ENCODE measurements at places on chromosomes 3 and 15. TPM values are rescaled to one million over a fixed set of nuclear protein-coding genes. Genes with fewer than 3 reads are reported as not detected.

The ARGFX gene
- total RNA-seq: not detected

The GASK1A gene
- 1.5 TPM for total RNA-seq

The PDE12 gene
- total RNA-seq: 9.5 TPM

DNA sequence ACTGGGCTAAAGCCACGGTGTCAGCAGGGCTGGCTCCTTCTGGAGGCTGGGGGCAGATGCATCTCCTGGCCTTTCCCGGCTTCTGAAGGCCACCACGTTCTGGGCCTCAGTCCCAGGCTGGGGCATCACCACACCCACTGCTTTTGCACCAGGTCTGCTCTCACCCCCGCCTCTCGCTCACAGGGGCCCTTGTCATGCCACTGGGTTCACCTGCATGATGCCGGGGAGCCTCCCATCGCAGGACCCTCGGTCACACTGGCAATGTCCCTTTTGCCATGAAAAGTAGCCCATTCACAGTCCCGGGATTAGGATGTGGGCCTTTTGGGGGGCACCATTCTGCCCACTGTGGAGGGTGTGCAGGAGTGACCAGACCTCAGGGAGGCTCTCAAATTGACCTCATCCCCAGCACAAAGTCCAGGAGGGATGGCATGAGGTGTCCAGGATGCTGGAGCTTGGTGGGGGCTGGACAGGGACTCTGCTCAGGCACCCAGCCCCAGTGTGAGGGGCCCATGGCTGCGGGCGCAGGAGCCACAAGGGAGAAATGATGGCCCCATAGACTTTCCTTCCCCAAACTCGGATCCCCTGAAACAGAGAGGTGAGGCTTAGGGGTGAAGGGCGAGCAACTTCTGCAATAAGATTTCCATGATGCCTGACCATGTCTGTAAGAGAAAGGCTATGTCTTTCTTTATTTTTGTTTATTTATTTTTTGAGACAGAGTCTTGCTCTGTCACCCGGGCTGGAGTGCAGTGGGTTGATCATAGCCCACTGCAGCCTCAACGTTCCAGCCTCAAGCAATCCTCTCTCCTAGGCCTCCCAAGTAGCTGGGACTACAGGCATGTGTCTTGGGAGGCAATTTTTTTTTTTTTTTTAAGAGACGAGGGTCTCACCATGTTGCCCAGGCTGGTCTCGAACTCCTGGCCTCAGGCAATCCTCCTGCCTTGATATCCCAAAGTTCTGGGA lies 189.1 kb downstream of the GOLGA6L6 start:
- DNase-seq: no peak

GRCh38 chr15:40928821-40929659 lies at the start of gene DLL4:
Gene DLL4, plus strand, starts transcription at chr15:40929340. Its CDS starts 329 bp downstream, at chr15:40929669.
- DNase-seq: peak; percentile 58

- DNase-seq: no peak
Measured at GRCh38 chr3:10245081-10245712, 3.1 kb upstream of the TATDN2 start.

DNA sequence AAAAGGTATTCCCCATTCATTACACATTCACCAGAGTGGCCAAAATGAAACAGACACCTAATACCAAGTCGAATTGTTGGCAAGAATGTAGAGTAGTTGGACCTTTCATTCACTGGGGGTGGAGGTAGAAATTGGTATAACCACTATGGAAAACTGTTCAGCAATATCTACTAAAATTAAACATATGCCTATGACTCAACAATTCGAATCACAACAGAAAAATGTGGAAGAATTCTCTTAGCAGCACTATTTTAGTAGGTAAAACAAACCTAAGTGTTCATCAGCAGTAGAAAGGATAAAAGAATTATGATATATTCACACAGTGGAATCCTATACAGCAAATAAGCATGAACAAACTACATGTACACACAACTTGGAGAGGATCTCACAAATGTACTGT lies 30.6 kb downstream of the POLG start:
- DNase-seq: no peak

- DNase-seq: no peak
Measured at GRCh38 chr3:34008191-34008590, 209.8 kb downstream of the PDCD6IP start.

DNA sequence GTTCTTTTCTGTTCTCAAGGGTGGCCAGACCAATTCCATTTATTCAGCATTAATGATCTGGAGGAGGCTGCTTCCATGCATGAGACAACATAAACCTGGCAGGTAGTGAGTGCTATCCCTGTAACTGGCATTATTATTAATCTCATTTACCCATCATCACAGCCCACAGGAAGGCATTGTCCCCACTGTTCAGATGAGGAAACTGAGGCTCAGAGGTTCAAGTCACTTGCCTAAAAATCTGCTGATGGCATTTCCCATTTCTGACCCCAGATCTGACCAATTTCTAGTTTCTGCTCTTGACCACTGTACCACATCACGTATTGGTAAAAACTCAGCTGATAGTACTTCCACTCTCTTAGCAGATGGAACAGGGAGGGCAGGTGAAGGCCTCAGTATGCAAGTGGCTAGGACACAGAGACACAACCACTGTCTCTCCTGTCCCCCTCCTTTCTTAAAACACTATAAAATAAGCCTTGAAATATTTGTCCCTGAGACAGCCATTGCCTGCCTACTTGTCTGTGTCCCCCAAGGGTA lies 36.1 kb downstream of the TRANK1 start:
- no peak for DNase-seq

DNA sequence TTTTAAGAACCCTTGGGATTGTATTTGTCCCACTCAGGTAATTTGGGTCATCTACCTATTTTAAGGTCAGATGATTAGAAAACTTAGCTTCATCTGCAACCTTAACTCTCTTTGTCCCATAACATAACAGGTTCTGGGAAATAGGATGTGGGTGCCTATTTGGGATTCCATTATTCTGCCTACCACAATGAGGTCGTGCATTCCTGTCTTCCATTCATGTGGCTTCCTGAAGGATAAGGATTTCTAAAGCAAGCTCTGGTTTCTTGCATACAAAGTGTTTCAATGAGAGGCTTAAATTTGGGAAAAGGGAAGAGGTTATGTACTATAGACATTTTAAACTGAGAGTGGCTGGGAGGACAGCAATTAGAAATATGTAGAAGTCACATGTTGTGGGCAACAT lies 190.3 kb downstream of the MCTP2 start:
- no peak for DNase-seq

- no peak for DNase-seq
Measured at GRCh38 chr15:74808078-74808839, 4.4 kb upstream of the LMAN1L start.

GRCh38 chr15:70066447-70066846 lies 31.3 kb downstream of the TLE3 start:
- DNase-seq: no peak

DNA sequence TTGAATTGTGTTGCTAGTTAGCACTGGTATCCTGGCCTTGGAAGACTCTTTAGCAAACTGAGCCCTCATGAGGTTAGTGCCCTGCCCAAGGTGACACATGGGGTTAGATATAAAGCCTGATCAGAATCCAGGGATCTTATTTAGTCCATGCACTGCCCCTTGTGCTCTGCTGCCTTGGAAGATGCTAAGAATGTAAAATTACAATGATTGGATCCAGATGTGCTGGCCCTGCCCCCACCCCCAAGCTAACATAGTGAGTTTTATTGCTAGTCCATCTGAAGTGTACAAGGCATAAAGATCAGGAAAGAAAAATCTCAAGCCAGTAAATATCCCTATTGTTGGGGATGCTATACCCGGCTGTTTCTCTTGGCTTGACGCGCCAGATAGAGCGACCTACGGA lies 248.1 kb upstream of the C2CD4B start:
- no peak for DNase-seq

DNA sequence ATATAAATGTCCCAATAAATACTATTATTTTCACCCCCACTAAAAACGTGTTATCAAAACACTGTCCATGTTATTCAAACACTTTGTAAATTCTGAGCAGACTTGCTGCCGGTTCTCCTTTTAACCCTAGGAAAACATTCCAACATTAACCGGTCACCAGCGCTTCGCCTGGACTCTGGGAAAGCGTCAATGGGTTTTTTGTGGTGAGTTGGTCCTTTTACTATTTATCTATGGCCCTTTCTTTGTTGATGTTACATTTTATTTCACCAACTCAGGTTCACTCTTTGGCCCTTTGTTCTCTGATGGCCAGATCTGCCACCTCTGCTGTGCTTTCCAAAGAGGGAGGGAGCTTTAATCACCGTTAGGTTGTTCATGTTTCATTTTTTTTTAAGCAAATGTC lies 4.1 kb upstream of the EOMES start:
- no peak for DNase-seq

DNA sequence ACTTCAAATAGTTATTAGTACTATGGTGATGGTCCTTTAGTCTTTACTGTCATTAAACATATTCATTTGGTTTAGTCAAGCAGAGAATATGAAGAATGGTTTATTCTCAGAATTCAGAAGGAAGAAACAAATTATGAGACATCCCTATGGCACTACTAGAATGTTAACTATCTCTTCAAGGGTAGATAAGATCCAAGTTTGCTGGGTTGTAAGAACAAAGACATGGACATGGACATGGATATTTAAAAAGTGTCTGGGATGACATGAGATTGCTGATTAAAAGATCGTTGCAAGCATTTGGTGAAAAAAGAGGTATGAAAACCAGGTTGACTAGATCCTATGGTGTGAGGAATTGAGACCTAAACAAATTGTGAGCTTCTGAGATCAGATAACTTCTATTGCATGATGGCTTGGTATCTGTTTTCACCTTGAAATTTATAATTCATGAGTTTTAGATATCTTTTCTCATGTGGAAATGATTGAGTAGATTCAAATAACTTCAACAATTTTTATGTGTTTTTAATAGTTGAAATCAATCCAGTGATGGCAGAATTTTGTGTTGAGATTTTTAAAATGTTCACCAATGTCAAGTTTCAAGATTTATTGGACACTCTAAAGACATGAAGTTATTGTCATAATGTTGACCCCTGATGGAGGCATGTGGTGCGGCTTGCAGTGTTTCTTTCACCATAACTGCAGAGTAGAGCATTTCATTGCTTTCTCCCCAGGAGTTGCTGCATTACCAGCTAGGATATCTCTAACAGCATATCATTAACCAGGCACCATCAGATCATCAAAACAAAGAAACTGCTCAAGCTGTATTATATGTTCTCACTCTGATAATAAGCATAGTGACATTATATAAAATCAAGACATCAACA lies 72.6 kb downstream of the NAALADL2 start:
- DNase-seq: no peak

- DNase-seq: no peak
Measured at GRCh38 chr3:119642746-119643473, 17.5 kb downstream of the POPDC2 start.

GRCh38 chr3:69445024-69445423 lies 59.1 kb upstream of the FRMD4B start:
- DNase-seq: no peak

DNA sequence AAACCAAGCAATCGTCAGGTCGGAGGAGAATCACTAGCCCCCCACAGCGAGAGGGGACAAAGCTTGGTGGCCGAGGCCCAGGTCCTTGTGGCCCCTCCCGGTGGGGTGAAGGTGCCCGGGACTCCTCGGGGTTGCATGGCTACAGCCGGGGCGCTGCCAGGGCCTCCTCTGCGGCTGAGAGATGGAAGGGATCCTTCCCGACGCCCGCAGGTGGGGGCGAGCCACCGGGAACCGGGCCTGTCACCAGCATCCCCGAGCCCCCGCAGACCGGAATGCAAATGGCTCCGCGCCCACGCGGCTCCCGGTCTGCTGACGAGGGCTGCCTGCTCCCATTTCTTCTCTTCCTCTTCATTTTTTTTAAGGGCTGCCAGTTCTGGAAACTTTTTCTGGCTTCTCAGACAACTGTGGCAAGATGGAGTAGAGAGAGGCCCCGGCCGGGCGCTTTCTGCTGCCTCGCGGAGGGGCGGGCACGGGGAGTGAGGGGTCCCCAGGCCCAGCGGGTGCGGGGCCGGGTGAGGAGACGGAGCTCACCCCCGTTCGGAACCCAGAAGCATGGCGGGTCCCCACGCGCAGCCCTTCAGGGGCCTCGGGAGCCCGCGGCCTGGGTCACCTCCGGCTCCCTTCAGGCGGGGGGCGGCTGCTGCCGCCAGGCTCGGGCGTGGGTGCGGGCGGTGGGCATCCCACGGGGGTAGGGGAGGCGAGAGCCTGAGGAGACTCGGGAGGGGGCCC lies 27.5 kb downstream of the MELTF start:
- DNase-seq: no peak

DNA sequence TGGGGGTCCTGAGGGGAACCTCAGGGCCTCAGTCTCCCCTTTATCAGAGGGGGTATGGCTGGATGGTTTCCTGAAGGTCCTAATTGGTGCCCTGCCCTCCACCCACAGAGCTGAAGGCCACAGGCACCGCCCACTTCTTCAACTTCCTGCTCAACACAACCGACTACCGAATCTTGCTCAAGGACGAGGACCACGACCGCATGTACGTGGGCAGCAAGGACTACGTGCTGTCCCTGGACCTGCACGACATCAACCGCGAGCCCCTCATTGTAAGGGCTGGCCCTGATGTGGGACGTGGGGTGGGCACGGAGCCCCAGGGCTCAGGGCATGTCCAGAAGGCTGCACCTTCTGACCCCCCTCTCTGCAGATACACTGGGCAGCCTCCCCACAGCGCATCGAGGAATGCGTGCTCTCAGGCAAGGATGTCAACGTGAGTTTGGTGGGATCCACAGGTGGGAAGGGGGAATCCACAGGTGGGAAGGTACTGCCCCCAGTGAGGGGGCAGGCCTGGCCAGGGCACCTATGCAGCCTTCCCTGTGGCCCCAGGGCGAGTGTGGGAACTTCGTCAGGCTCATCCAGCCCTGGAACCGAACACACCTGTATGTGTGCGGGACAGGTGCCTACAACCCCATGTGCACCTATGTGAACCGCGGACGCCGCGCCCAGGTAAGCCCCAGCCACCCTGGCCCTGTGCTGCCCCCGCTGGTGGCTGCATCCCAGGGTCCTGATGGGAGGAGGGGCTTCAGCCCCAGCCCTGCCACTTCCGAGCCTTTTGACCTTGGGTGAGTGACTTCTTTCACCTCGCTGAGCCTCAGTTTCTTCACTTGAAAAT lies 17.5 kb upstream of the GNAT1 start:
- DNase-seq: no peak

- peak; percentile 60 for DNase-seq
Measured at GRCh38 chr3:149273096-149273751, 51.6 kb upstream of the CP start.

- no peak for DNase-seq
Measured at GRCh38 chr3:192482391-192482790, 244.9 kb downstream of the FGF12 start.

Measured in thymus (tissue), 14 donors.